Activated CD4-positive, alpha-beta memory T cell treated with anti-CD3 and anti-CD28 coated beads for 36 hours (primary cell): ENCODE measurements at places on chromosomes 6 and 20.
A peak's percentile ranks its signal among the peaks of the same experiment; 100 is the strongest.

GRCh38 chr6:26416288-26416687 is 14.2 kb downstream of the BTN3A1 start:
- H3K4me3 ChIP-seq, result no peak overlapping the region
- no peak overlapping the region for H3K27ac ChIP-seq
- no peaks in the 10 kb centered on the region for H3K27me3 ChIP-seq
- H3K36me3 ChIP-seq, result peaks cover 40% of the 10 kb centered on the region

- DNase-seq, result peak; percentile 13
- peak overlapping the region; percentile 69 for H3K27ac ChIP-seq
- H3K4me1 ChIP-seq, result peaks cover 23% of the 10 kb centered on the region
- no peaks in the 10 kb centered on the region for H3K27me3 ChIP-seq
- no peak overlapping the region for H3K4me3 ChIP-seq
Measured at GRCh38 chr6:141153563-141153962, 979.2 kb upstream of the GJE1 start.

- H3K27me3 ChIP-seq, result no peaks in the 10 kb centered on the region
- no peak overlapping the region for H3K4me3 ChIP-seq
- no peaks in the 10 kb centered on the region for H3K4me1 ChIP-seq
- H3K36me3 ChIP-seq, result peaks cover 23% of the 10 kb centered on the region
Measured at GRCh38 chr6:32167154-32167760, 2.9 kb downstream of the EGFL8 start.

GRCh38 chr6:74249658-74250057 is 553.7 kb downstream of the CD109 start:
- DNase-seq, result no peak
- H3K27me3 ChIP-seq, result no peaks in the 10 kb centered on the region
- no peaks in the 10 kb centered on the region for H3K36me3 ChIP-seq
- H3K27ac ChIP-seq, result no peak overlapping the region
- H3K4me3 ChIP-seq, result no peak overlapping the region

DNA sequence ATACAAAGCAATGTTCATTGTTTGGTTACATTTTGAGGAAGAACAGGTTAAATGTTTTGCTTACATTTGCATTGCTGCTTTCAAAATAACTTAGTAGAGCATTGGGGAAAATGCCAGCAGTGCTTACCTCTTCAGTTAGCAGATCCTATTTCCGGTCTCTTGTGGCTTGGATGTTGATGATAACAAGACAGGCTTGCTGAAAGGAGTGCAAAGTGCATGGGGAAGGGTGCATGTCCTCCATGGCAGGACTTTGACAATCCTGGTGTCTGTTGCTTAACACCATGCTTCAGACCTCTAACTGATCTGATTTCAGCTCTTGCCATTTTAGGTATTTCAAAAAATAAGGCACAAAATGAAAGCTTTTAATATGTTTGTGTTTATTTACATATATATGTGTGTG is 21.1 kb downstream of the TPD52L1 start:
- H3K27me3 ChIP-seq, result peaks cover 13% of the 10 kb centered on the region
- DNase-seq, result no peak
- no peak overlapping the region for H3K4me3 ChIP-seq
- no peaks in the 10 kb centered on the region for H3K36me3 ChIP-seq

- H3K4me3 ChIP-seq, result no peak overlapping the region
- H3K36me3 ChIP-seq, result peaks cover 8% of the 10 kb centered on the region
- peak overlapping the region; percentile 16 for H3K27ac ChIP-seq
- no peaks in the 10 kb centered on the region for H3K27me3 ChIP-seq
- peak; percentile 82 for DNase-seq
Measured at GRCh38 chr6:87705070-87705691, 3.1 kb upstream of the AKIRIN2 start.

DNA sequence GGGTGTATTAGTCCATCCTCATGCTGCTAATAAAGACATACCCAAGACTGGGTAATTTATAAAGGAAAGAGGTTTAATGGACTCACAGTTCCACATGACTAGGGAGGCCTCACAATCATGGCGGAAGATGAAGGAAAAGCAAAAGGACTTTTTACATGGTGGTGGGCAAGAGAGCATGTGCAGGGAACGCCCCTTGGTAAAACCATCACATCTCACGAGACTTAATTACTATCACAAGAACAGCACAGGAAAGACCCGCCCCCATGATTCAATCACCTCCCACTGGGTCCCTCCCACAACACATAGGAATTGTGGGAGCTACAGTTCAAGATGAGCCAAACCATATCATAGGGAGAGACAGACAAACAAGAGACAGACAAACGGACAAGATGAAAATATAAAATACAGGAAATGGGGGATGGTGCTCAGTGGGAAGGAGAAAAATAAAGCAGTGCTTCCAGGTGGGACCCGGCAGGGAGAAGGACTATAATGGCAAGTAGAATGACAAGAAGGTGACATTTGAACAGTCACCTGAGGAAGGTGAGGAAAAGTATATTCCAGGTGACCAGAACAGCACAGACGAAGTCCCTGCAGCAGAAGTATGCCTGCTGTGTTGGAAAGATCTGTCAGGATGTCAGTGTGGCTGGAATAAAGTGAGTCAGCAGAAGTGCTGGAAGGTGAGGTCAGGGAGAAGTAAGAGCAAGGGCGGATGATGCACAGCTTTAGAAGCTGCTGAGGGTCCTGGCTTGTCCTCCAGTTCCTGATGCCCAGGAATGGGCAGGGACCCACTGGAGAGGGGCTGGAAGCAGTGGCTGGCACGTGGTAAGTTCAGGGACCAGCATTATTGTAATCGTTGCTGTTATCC is 61.1 kb downstream of the SLC2A10 start:
- DNase-seq, result no peak
- H3K4me3 ChIP-seq, result no peak overlapping the region
- no peaks in the 10 kb centered on the region for H3K4me1 ChIP-seq
- no peaks in the 10 kb centered on the region for H3K36me3 ChIP-seq
- peaks cover 4% of the 10 kb centered on the region for H3K27me3 ChIP-seq

GRCh38 chr6:46419576-46420002 is 71.7 kb downstream of the RCAN2 start:
- no peaks in the 10 kb centered on the region for H3K36me3 ChIP-seq
- no peak overlapping the region for H3K27ac ChIP-seq
- H3K4me3 ChIP-seq, result no peak overlapping the region
- no peaks in the 10 kb centered on the region for H3K4me1 ChIP-seq
- peaks cover 17% of the 10 kb centered on the region for H3K27me3 ChIP-seq

GRCh38 chr6:127813699-127814027 is 87.2 kb downstream of the THEMIS start:
- H3K4me3 ChIP-seq, result peak overlapping the region; percentile 60
- H3K27me3 ChIP-seq, result no peaks in the 10 kb centered on the region
- peaks cover 8% of the 10 kb centered on the region for H3K36me3 ChIP-seq

- no peaks in the 10 kb centered on the region for H3K36me3 ChIP-seq
- no peaks in the 10 kb centered on the region for H3K4me1 ChIP-seq
- no peak overlapping the region for H3K4me3 ChIP-seq
- no peak for DNase-seq
- no peak overlapping the region for H3K27ac ChIP-seq
- H3K27me3 ChIP-seq, result peaks cover 2% of the 10 kb centered on the region
Measured at GRCh38 chr6:132907231-132907630, 92.9 kb downstream of the RPS12 start.

- peaks cover 2% of the 10 kb centered on the region for H3K36me3 ChIP-seq
- H3K4me1 ChIP-seq, result peaks cover 10% of the 10 kb centered on the region
- no peaks in the 10 kb centered on the region for H3K27me3 ChIP-seq
- no peak overlapping the region for H3K4me3 ChIP-seq
- peak; percentile 74 for DNase-seq
Measured at GRCh38 chr6:139027620-139028182, 844 bp upstream of the ABRACL start.

DNA sequence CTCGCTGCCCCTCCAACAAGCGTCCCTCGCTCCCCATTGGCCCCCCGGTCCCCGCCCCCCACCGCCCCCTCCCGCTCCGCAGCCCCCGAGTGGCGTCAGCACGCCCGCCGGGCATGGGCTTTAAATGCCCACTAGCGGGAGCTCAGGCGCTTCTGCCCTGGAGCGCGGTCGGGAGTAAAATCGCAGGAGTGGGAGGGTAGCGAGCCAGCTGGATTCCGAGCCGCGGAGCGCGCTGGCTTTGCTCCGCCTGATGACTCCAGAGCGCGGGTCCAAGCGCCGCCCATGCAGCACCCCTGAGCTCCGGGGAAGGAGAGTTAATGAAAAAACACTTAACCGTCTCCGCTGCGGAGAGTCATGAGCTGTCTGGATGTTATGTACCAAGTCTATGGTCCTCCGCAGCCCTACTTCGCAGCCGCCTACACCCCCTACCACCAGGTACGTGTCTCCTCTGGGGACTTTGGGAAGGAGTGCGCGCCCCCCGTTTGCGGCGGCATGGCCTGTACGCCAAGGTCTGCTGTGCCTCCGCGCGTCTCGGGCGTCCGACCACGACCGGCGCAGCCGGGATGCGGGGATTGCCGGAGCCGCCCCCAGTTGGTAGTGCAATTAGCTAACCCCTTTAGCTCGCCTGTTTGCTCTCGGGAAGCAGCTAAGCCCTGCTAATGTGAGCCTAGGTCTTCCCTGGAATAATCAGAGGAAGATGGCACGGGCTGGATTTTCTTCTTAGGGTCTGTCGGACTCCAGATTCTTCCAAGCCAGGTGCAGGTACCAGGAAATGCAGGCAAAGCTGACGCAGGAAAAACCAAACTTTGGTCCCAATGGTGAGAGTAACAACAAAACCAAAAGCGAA is at the start of gene VGLL2:
TSS of gene VGLL2 (plus strand) at position 149 of the 847 bp plus-strand sequence. CDS start at position 355, 206 bp downstream.
- no peak within 1 kb of the TSS for H3K27ac ChIP-seq
- peaks cover 80% of the 10 kb centered on the region for H3K27me3 ChIP-seq
- peak; percentile 12 for DNase-seq
- peaks cover 2% of the 10 kb centered on the region for H3K36me3 ChIP-seq
- H3K4me1 ChIP-seq, result peaks cover 15% of the 10 kb centered on the region

DNA sequence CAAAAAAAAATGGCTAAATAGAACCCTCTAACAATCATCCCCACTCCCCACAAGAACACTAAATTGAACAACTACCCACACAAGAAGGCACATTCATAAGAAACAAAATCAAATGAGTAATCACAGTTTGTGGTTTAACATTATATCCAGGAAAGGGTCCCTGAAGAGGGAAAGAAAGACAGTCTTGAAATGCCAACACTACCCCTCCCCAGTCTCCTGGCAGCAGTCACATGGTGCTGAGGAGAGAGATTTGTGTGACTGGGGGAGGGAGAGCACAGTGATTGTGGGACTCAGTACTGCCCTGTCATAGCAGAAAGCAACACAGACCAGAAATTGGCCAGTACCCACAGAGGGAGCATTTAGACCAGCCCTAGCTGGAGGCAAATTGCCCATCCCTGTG is 443.7 kb upstream of the BTBD3 start:
- no peaks in the 10 kb centered on the region for H3K36me3 ChIP-seq
- no peak overlapping the region for H3K4me3 ChIP-seq
- no peak for DNase-seq
- no peaks in the 10 kb centered on the region for H3K4me1 ChIP-seq

DNA sequence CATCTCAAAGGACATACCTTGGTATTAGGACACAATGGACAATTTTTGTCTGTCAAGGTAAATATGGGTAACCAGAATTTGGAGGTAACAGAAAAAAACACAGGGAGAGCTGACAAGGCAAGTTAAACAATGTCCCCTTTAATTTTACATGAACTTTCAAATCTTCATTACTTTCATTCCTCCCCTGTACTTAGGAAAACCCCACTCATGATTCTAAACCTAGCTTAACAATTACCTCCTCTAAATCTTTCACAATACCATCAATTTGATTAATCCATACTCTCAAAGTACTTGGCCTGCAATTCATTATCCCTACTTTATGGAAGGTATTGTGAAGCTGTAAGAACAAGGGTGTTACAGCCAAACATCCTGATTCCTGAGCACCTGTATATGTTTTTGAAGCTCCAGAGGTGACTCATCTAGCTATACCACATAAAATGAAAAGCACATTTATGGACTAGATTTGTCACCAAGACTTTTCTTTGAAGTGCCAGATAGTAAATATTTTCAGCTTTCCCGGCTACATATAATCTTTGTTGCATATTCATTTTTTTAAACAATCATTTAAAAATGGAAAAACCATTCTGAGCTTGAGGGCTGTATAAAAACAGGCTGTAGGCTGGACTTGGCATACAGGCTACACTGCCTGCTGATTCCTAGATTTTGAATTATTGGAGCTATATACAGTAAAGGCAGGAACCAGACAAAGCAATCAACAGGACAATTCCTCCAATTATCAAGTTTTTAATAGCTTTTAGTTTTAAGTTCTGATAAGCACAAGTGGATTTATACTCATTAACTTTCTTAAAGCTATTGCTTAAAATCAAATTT is 22.9 kb downstream of the DEK start:
- no peak for DNase-seq
- H3K4me1 ChIP-seq, result peaks cover 51% of the 10 kb centered on the region
- peak overlapping the region; percentile 30 for H3K27ac ChIP-seq

- no peaks in the 10 kb centered on the region for H3K4me1 ChIP-seq
- H3K36me3 ChIP-seq, result no peaks in the 10 kb centered on the region
- peak; percentile 19 for DNase-seq
- no peak overlapping the region for H3K4me3 ChIP-seq
- peaks cover 21% of the 10 kb centered on the region for H3K27me3 ChIP-seq
Measured at GRCh38 chr20:33262658-33263065, 20.4 kb upstream of the BPIFB1 start.

DNA sequence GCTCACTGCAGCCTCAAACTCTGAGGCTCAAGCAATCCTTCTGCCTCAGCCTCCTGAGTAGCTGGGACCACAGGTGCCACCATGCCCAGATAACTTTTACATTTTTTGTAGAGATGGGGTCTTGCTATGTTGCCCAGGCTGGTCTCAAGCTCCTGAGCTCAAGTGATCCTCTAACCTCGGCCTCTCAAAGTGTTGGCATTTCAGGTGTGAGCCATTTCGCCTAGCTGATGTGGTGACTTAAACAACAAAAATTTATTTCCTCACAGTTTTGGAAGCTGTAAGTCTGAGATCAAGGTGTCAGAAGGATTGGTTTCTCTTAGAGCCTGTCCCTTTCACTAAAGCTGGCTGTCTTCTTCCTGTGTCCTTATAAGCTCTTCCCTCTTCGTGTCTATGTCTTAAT is 15.0 kb upstream of the JARID2 start:
- DNase-seq, result no peak
- H3K4me1 ChIP-seq, result no peaks in the 10 kb centered on the region
- no peak overlapping the region for H3K4me3 ChIP-seq
- H3K27me3 ChIP-seq, result no peaks in the 10 kb centered on the region

DNA sequence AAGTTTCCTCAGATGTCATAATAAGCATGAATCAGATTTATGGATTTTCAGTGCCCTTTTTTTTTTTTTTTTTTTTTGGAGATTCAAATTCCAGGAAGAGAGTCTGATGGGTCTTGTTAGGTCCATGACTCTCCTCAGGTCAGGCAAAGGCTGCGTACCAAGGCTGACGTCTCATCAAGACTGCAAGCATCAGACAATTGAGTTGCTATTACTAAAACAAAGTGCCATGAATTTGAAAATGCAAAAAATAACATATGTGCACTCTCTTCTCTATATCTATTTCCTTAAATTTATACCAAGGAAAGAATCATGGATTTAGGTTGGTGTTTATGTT is 134.7 kb downstream of the FAM83B start:
- no peaks in the 10 kb centered on the region for H3K36me3 ChIP-seq
- no peak overlapping the region for H3K27ac ChIP-seq
- H3K4me1 ChIP-seq, result no peaks in the 10 kb centered on the region
- no peak overlapping the region for H3K4me3 ChIP-seq
- H3K27me3 ChIP-seq, result no peaks in the 10 kb centered on the region
